ENCODE measurements at places on chromosomes 5 and 9.

GRCh38 chr5:65903581-65903980, 22.8 kb upstream of the ERBIN start:
- H3K36me3 ChIP-seq, result no peaks in the 10 kb centered on the region
- no peak overlapping the region for H3K4me3 ChIP-seq
- no peak overlapping the region for H3K27ac ChIP-seq
- H3K4me1 ChIP-seq, result no peaks in the 10 kb centered on the region

GRCh38 chr9:14312719-14313377, 1.1 kb downstream of the NFIB start:
- H3K4me1 ChIP-seq, result 0 out of 2 replicates have a peak, but pooled peaks cover 3% of the 10 kb centered on the region
- no peak for DNase-seq
- H3K27me3 ChIP-seq, result peaks cover 13% of the 10 kb centered on the region
- H3K4me3 ChIP-seq, result no peak overlapping the region

- H3K27me3 ChIP-seq, result no peaks in the 10 kb centered on the region
- no peak overlapping the region for H3K4me3 ChIP-seq
- H3K4me1 ChIP-seq, result no peaks in the 10 kb centered on the region
- no peaks in the 10 kb centered on the region for H3K36me3 ChIP-seq
These were observed 129.7 kb upstream of the OTULINL start for GRCh38 chr5:14451871-14452270.

- H3K27ac ChIP-seq, result no peak overlapping the region
- H3K4me1 ChIP-seq, result no peaks in the 10 kb centered on the region
- no peaks in the 10 kb centered on the region for H3K27me3 ChIP-seq
These were observed 750.4 kb downstream of the BRINP1 start for GRCh38 chr9:118618849-118619248.

- no peak overlapping the region for H3K27ac ChIP-seq
- 0 out of 2 replicates have a peak, but pooled peaks cover 2% of the 10 kb centered on the region for H3K27me3 ChIP-seq
- no peak for DNase-seq
- no peak overlapping the region for H3K4me3 ChIP-seq
- H3K36me3 ChIP-seq, result no peaks in the 10 kb centered on the region
These were observed 89.2 kb downstream of the LPAR1 start for GRCh38 chr9:110949081-110949480.

DNA sequence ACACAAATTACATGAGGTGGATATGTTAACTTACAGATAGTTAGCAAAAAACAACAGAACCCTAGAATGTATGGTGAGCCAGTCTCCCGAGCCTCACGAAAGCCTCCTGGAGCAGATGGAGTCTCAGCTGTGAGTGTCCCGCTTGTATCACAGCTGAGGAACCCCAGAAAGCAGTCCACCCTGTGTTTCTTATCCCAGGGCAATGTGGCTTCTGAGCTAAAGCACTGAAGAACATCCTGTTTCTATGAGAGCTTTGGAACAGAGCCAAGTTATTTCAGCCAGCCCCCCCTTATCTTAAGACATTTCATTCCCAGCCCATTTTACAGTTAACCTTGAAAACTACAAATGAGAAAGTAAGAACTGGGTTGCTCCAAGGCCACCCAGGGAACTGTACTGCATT, 1220.9 kb upstream of the CDH6 start:
- H3K4me3 ChIP-seq, result no peak overlapping the region
- no peaks in the 10 kb centered on the region for H3K36me3 ChIP-seq
- no peak for DNase-seq
- H3K27ac ChIP-seq, result no peak overlapping the region
- H3K4me1 ChIP-seq, result no peaks in the 10 kb centered on the region

DNA sequence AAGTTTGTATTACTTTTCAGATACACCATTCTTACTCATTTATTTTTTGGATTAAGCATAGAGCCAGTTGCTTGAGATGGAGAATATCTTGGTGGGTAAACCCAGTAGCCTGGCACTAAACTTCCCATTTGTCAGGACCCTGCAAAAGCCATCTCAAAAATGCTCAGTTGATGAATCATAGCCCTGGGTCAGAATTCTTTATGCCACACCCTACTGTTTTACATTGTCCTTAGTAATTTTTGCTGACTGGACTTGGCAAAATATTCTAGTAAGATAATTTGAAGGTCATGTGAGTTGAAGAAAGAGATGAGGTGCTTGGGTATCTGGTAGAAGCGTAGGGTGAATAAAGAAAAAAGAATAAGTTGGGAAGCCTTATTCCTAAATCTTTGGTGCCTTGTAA, 50.7 kb downstream of the C7 start:
- H3K36me3 ChIP-seq, result no peaks in the 10 kb centered on the region
- H3K4me3 ChIP-seq, result no peak overlapping the region
- no peaks in the 10 kb centered on the region for H3K4me1 ChIP-seq
- no peak overlapping the region for H3K27ac ChIP-seq
- no peak for DNase-seq
- H3K27me3 ChIP-seq, result no peaks in the 10 kb centered on the region

GRCh38 chr9:87713988-87714330, 12.0 kb upstream of the CTSL start:
- H3K27ac ChIP-seq, result no peak overlapping the region
- H3K36me3 ChIP-seq, result no peaks in the 10 kb centered on the region
- no peaks in the 10 kb centered on the region for H3K4me1 ChIP-seq
- DNase-seq, result no peak
- H3K27me3 ChIP-seq, result no peaks in the 10 kb centered on the region

DNA sequence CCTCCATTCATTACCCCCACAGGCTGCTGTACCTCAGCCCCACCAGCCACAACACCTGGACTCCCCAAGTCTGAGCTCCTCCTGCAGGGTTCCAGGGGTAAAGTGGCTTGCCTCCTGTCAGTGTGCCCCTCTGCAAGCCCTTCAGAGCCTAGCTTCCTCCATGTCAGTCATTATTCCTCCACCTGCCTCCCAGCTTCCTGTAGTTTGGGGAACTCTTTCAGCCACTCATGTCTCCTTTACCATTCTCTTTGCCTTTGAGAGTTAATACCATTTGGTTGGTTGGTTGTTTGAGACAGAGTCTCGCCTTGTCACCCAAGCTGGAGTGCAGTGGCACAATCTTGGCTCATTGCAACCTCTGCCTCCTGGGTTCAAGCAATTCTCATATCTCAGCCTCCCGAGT, 36.2 kb downstream of the IRF1 start:
- H3K4me3 ChIP-seq, result no peak overlapping the region
- no peaks in the 10 kb centered on the region for H3K27me3 ChIP-seq
- DNase-seq, result no peak
- H3K27ac ChIP-seq, result peak overlapping the region; percentile 98
- peaks cover 65% of the 10 kb centered on the region for H3K4me1 ChIP-seq

DNA sequence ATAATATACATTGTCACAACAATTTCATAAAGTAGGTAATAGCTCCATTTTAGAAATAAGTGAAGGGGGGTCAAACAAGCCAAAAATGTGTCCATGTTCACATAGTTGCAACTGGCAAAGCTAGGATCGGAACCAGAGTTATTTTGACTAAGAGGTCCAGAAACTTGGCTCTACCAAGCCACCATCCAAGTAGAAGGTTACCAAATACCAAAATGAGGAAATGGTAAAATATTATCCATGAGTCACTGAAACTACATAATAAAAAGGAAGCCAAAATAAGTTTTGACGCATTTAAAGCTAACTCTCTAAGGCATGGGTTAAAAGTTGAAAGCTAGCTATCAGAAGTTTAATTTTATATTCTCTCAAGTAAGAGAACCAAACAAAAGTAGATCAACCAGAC, 886.9 kb upstream of the DMAC1 start:
- no peak overlapping the region for H3K27ac ChIP-seq
- no peaks in the 10 kb centered on the region for H3K27me3 ChIP-seq
- DNase-seq, result no peak
- H3K36me3 ChIP-seq, result no peaks in the 10 kb centered on the region
- no peak overlapping the region for H3K4me3 ChIP-seq

DNA sequence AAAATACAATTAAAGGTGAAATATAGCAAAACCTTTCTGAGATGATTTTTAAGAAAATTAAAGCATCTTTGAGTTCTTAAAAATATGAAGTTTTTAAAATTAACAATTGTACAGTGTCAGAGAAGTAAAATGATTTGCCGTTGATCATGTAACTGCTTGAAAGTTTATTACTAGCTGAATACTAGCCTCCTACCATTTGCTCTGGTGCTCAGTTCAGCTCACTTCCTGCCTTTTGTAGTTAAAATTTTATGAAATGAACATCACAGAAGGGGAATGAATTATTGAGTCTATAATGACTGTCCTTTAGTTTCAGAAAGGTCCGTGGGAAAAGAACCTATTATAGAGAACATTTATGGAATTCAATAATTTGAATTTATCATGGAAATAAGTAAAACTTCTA, 9.7 kb downstream of the YTHDC2 start:
- no peak for DNase-seq
- H3K36me3 ChIP-seq, result no peaks in the 10 kb centered on the region
- H3K27ac ChIP-seq, result no peak overlapping the region
- no peak overlapping the region for H3K4me3 ChIP-seq
- no peaks in the 10 kb centered on the region for H3K4me1 ChIP-seq

DNA sequence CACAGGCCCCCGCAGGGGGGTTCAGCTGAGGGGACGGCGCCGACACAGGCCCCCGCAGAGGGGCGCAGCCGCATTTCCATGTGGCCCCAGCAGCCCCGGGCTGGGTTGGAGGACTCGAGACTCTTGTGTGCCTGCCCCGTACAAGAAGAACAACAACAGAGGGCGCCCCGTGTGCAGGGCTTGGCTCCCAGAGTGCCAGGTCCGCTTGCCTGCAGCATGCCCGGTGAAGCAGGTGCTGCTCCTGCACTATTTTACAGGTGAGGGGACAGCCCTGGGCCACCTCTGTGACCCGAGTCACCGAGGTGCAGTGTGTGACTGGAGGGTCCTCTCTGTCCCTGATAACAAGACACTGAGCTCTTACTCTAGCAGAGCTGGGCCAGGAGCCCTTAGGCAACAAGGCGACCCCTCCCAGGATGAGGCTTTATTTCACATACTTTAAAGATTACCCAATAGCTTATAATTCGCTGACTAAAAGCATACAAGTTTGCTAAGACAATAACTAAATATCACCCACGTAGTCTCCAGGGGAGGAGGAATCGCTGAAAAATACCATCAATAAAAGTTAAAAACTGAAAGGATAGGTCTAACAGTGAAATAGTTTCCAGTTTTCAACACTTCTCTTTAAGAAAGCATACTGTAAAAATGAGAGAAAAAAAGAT, 41.7 kb upstream of the SLC9A3 start:
- H3K4me1 ChIP-seq, result no peaks in the 10 kb centered on the region
- H3K27me3 ChIP-seq, result peaks cover 43% of the 10 kb centered on the region
- no peak overlapping the region for H3K4me3 ChIP-seq
- DNase-seq, result no peak
- no peak overlapping the region for H3K27ac ChIP-seq
- H3K36me3 ChIP-seq, result no peaks in the 10 kb centered on the region

DNA sequence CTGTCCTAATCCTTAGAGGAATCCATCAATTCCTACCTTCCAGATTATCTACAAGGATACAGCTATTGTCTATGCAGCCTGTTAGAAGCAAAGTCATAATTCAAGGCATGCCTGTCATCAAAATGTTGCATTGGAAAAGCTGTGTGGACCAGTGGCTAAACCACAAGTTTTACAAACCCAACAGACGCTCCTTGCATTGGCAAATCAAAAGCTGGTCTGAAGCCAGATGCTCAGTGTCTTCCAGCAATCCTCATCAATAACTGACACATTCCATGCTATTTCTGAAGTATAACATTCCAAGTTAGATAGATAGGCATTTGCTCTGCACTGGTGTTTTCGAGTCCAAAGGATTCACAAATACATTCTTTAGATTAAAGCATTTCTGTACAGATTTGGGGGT, 213.6 kb downstream of the EBF1 start:
- H3K27ac ChIP-seq, result no peak overlapping the region
- H3K4me3 ChIP-seq, result no peak overlapping the region
- H3K36me3 ChIP-seq, result no peaks in the 10 kb centered on the region
- no peaks in the 10 kb centered on the region for H3K4me1 ChIP-seq
- no peaks in the 10 kb centered on the region for H3K27me3 ChIP-seq

GRCh38 chr9:118721923-118722322, 647.3 kb downstream of the BRINP1 start:
- H3K27me3 ChIP-seq, result no peaks in the 10 kb centered on the region
- no peaks in the 10 kb centered on the region for H3K4me1 ChIP-seq
- H3K4me3 ChIP-seq, result no peak overlapping the region
- no peak for DNase-seq

DNA sequence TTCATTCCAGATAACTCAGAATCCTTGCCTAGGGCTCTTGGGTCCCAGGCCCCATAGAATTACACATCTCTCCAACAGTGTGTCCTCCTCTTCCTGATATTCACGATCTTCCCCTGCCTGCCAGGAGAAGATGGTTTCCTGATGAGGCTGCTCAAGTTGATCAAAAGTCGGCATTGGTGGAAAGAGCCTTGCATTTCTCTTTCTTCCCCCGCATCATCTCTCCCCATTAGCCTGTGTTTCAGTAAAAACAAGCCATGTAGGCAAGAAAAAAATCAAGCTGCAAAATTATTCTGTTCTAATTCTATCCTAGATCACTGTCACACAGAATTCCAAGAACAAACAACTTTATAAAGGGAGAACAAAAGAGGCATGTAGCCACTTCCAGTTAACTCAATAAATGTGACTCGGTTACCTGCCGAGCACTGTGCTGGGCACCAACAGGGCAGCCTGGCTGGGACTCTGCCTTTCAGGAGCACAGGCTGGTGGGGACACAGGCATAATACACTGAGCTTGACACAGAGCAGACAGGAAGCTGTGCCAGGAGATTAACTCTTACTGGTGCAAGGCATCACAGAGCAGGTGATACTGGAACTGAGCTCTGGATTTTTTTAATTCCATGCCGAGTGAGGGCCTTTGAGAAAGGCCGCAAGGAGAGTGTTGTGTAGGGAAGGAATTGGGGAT, 25.6 kb downstream of the TMOD1 start:
- H3K36me3 ChIP-seq, result no peaks in the 10 kb centered on the region
- no peak for DNase-seq
- H3K4me3 ChIP-seq, result no peak overlapping the region
- no peaks in the 10 kb centered on the region for H3K27me3 ChIP-seq
- H3K27ac ChIP-seq, result no peak overlapping the region

GRCh38 chr5:107771926-107772325, 101.2 kb upstream of the EFNA5 start:
- no peaks in the 10 kb centered on the region for H3K4me1 ChIP-seq
- H3K36me3 ChIP-seq, result no peaks in the 10 kb centered on the region
- no peak overlapping the region for H3K4me3 ChIP-seq
- no peak overlapping the region for H3K27ac ChIP-seq

DNA sequence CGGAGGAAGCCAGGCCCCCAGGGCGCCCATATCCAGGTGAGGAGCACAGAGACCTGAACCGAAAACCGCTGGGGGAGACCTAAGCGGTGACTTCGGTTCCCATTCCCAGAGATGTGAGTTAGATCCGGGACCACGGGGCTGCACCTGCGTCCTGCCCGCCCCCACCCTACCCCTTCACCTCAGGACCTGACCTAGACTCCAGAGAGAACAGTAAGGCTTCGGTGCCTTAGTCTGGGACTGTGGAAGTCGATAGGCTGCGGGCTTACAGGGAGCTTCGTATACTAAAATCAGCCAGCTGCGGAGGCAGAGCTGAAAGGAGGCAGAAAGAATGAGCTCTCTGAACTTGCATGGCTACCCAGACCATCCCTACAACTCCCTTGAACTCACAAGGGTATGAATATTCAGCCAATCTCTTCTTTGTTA, 518 bp upstream of the FAM13B start:
- H3K27me3 ChIP-seq, result no peaks in the 10 kb centered on the region
- H3K36me3 ChIP-seq, result no peaks in the 10 kb centered on the region
- peaks cover 22% of the 10 kb centered on the region for H3K4me1 ChIP-seq
- H3K27ac ChIP-seq, result peak overlapping the region; percentile 98
- no peak for DNase-seq

GRCh38 chr9:94625835-94626234, 13.5 kb downstream of the FBP1 start:
- H3K27me3 ChIP-seq, result no peaks in the 10 kb centered on the region
- no peaks in the 10 kb centered on the region for H3K4me1 ChIP-seq
- no peak for DNase-seq
- no peak overlapping the region for H3K4me3 ChIP-seq

Data from MM.1S (cell line).